A549 treated with Mapracorat at 1 μM for 4 hours (cell line): ENCODE measurements at places on chromosomes 1 and 21. TPM values are rescaled to one million over a fixed set of nuclear protein-coding genes. Genes with fewer than 3 reads are reported as not detected.

S100A11 gene
- total RNA-seq, result 1,798 to 1,960 TPM (median 1,929 TPM) in 5 replicates

BRINP3 gene
- total RNA-seq, result not detected in 5 replicates

CELA3A gene
- total RNA-seq, result not detected in 5 replicates

RAB42 gene
- total RNA-seq, result 2.9 to 3.5 TPM (median 3.1 TPM) in 5 replicates

TMEM82 gene
- not detected in 5 replicates for total RNA-seq

TNFRSF18 gene
- 0.15 to 0.25 TPM (median 0.15 TPM) in 3 of 5 replicates, not detected in the others for total RNA-seq

S100A9 gene
- total RNA-seq, result 0.77 to 1.2 TPM (median 1.1 TPM) in 4 of 5 replicates, not detected in the other

SPATC1L gene
- 0.15 to 0.42 TPM (median 0.27 TPM) in 5 replicates for total RNA-seq

CFAP45 gene
- 0.73 to 1.1 TPM (median 0.92 TPM) in 5 replicates for total RNA-seq

CYP4A22 gene
- total RNA-seq, result not detected in 5 replicates

IL10 gene
- not detected in 5 replicates for total RNA-seq

SELP gene
- not detected in 5 replicates for total RNA-seq

GLMP gene
- 35.4 to 49.9 TPM (median 47.7 TPM) in 5 replicates for total RNA-seq

OR2T11 gene
- total RNA-seq, result not detected in 5 replicates

OLFML3 gene
- total RNA-seq, result 3.6 to 4.2 TPM (median 3.9 TPM) in 5 replicates

IGSF3 gene
- total RNA-seq, result 14.6 to 19.7 TPM (median 18.2 TPM) in 5 replicates

NPR1 gene
- total RNA-seq, result 1.2 to 2.1 TPM (median 1.6 TPM) in 5 replicates

PHGDH gene
- total RNA-seq, result 64.4 to 93.7 TPM (median 77.2 TPM) in 5 replicates

ETV3L gene
- not detected in 5 replicates for total RNA-seq

SIK1 gene
- total RNA-seq, result 12.1 to 19.5 TPM (median 16.2 TPM) in 5 replicates

PLD5 gene
- 1.5 to 2.7 TPM (median 2.0 TPM) in 5 replicates for total RNA-seq

OR2L8 gene
- not detected in 5 replicates for total RNA-seq
